T-cell (primary cell): ENCODE measurements at places on chromosomes 5 and 9. TPM values are rescaled to one million over a fixed set of nuclear protein-coding genes. Genes with fewer than 3 reads are reported as not detected.
A peak's percentile ranks its signal among the peaks of the same experiment; 100 is the strongest.

GRCh38 chr5:72539726-72540125 lies 32.5 kb upstream of the ZNF366 start:
- H3K27me3 ChIP-seq = no peaks in the 10 kb centered on the region
- H3K36me3 ChIP-seq = no peaks in the 10 kb centered on the region
- DNase-seq = no peak
- no peaks in the 10 kb centered on the region for H3K4me1 ChIP-seq
- H3K27ac ChIP-seq = no peak overlapping the region

GRCh38 chr5:62341783-62342475 lies 35.9 kb downstream of the KIF2A start:
- H3K27me3 ChIP-seq = no peaks in the 10 kb centered on the region
- H3K27ac ChIP-seq = peak overlapping the region; percentile 11
- H3K4me1 ChIP-seq = peaks cover 28% of the 10 kb centered on the region

DNA sequence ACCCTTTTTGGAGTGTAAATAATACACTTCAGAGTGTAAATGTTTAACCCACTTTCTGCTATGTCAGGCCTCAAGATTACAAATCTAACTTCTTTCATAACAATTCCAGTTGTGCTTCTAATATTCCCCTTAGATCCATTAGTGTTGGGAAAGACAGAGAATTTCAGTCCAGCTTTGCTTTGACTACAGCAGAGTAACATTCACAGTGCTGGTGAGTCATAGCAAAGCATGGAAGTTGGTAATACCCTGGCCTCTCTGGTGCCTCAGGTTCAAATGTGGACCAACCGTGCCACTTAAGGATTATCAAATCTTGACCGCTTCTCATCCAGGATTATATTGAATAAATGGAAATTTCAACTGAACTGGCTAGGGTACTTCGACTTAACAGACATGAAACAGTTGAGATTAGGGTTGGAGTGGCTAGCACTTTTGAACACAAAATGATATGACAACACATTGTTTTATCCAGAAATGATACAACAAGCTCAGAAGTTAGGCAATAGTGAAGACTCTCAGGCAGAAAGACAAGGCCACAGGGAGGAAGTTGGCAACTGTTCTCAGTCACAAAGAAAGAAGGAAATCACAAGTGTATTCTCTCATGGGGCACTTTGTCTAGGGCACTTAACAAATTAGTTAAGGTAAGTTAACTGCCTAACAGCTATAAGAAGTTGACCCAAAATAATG lies 24.4 kb upstream of the RASA1 start:
- no peaks in the 10 kb centered on the region for H3K36me3 ChIP-seq
- H3K27ac ChIP-seq = no peak overlapping the region
- no peak for DNase-seq
- no peak overlapping the region for H3K4me3 ChIP-seq
- H3K27me3 ChIP-seq = no peaks in the 10 kb centered on the region

GRCh38 chr5:16970826-16971225 lies 34.7 kb upstream of the MYO10 start:
- H3K27me3 ChIP-seq = no peaks in the 10 kb centered on the region
- H3K27ac ChIP-seq = no peak overlapping the region
- no peaks in the 10 kb centered on the region for H3K36me3 ChIP-seq
- H3K4me1 ChIP-seq = no peaks in the 10 kb centered on the region

DNA sequence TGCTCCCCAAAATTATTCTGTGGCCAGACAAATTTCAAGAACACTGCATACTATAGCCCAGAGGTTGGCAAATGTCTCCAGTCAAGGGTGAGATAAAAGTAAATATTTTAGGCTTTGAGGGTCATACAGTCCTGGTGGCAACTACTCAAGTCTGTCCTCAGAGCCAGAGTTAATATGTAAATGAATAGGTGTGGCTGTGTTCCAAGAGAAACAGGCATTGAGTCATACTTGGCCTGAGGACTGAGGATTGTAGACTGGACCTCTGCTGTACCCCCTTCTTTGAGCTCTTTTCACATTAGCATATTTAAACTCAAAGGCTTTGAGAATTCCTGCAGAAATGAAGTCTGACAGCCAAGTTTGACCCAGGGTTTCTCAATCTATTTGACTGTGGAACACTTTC lies 129.2 kb upstream of the PTCH1 start:
- H3K4me3 ChIP-seq = no peak overlapping the region
- H3K4me1 ChIP-seq = no peaks in the 10 kb centered on the region
- H3K27ac ChIP-seq = no peak overlapping the region

BTNL3 gene
- not detected for total RNA-seq
